ENCODE measurements at places on chromosomes 3 and 15. TPM values are rescaled to one million over a fixed set of nuclear protein-coding genes. Genes with fewer than 3 reads are reported as not detected.

- DNase-seq: no peak
These were observed 69.5 kb upstream of the NEO1 start for GRCh38 chr15:72982714-72983113.

DNA sequence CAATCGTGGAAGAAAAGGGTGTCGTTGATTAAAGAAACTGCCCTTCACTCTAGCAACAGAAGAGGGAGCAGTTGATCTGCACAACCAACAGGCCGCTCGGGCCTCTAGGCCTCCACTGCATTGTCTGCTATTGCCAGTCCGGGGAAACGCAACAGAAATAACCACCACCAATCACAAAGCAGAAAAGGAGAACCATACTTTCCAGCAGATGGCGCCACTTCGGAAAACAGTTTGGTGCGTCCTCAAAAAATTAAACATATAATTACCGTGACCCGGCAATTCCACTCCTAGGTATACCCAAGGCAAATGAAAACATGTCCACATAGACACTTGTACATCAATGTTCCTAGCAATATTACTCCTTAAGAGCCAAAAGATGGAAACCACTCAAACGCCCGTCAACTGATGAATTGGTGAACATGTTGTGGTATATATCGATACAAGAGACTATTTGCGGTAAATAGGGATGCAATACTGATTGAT is 154.1 kb downstream of the TJP1 start:
- DNase-seq: peak; percentile 85

GRCh38 chr3:194718079-194718478 is 32.4 kb downstream of the FAM43A start:
- DNase-seq: no peak

GRCh38 chr3:9214599-9214998 is 34.8 kb downstream of the SRGAP3 start:
- DNase-seq: no peak

GRCh38 chr15:89631902-89632264 is 23.4 kb downstream of the KIF7 start:
- DNase-seq: no peak

- no peak for DNase-seq
These were observed 287.8 kb upstream of the SATB1 start for GRCh38 chr3:18712713-18713576.

DNA sequence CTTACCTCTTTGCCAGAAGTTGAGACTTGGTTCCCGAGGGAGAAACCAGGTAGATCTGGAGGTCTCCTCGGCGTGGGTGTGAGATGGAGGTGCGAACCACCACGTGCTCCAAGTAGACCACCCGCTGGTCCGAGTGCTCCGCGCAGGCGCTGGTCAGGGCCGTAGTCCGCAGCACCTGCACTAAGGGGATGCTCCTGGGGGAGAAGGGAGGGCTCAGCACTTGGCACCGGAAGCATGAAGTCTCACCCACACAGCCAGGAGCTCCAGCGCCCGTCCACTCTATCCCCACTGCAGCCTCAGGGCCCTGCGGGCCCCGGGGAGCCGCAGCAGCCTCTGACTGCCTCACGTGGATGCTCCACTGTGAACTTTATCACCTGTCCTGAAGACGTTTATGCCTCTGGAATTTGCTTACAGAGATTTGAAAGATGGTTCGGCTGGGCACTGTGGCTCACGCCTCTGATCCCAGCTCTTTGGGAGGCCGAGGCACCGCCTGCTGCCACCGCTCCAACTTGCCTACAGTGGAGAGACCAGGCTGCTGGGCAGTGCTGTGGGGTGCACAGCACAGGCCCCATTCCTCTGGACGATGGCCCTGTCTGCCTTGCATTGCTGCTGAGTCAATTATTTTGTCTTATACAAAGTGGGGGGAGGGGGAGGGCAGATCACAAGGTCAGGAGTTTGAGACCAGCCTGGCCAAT is 75.4 kb upstream of the SNRPA1 start:
- no peak for DNase-seq

DNA sequence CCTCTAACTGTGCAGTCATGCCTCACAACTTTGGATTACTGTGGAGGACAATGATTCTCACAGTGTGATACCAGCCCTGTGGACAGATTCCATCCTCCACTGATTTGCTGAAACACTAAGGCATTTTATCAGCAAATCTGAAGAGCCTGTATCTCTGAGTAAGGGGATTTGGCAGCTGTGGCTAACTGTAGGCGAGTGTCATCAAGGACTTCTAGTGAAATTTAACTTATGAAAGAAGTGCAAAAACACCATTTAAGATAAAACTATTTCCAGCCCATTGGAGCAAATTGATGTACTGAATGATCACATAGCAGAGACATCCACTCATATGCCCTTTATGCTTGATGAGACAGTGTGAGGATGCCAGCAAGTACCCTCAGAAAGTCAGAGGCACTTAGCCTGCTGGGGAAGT is 13.9 kb upstream of the TMPRSS7 start:
- DNase-seq: no peak

- DNase-seq: no peak
These were observed 420.3 kb upstream of the CFAP20DC start for GRCh38 chr3:59469948-59470723.

DNA sequence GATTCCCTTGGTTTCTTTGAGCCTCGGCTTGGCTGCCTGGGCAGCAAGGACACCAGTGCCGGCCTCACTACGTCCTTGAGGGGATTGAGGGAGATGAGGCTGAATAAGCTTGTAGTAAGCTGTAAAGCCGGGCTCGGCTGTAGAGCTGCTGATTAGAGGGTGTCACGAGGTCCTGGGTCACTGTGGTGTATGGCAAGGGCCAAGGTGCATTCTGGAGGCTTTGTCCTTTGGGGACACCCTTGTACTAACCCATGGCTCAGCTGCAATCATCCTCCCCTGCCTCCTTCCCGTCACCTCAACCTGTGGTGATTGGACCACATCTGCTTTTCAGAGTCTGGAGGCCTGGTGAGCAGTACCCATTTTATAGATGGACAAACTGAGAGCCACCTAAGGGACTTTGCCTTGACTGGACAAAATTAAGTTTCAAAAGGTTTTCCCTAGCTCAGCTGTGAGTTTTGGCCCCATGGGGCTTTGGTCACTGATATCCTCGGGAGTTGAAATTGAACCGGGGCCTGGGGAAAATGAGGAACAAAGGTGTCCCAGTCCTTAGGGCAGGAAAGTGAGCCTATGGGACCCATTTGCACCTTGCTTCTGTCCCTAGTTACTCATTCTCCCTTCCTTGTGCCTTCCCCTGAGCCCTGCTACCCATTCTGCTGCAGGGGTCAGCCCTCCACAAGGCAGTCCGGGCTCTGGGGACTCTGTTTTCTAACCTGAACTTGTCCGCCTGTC is 2.4 kb downstream of the SLC6A6 start:
- DNase-seq: no peak

GRCh38 chr3:72153477-72154314 is 368.7 kb upstream of the PROK2 start:
- no peak for DNase-seq

- DNase-seq: no peak
These were observed 70.8 kb downstream of the ABTB1 start for GRCh38 chr3:127743351-127744252.

GRCh38 chr15:58257776-58258325 is 119.7 kb downstream of the AQP9 start:
- DNase-seq: no peak

GRCh38 chr15:60369696-60370095 is 28.1 kb downstream of the ANXA2 start:
- no peak for DNase-seq

GRCh38 chr3:62100282-62100989 is 272.9 kb downstream of the FEZF2 start:
- DNase-seq: no peak

DNA sequence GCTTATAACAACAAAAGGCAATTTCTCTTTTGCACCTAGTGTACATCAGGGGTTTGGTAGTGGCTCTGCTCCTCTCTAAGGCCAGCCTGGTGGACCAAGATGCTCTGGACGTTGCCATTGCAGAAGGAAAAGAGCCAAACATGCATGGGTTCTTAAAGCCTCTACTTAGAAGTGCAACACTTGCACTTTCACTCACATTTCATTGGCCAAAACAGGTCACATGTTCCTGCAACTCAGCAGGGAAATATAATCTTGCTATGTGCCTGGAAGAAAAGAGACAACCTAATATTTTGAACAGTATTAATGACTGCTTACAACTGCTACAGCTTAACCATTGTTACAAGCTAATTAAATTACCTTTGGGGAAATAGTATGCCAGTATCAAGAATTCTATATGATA is 182.9 kb downstream of the IL5RA start:
- no peak for DNase-seq

DNA sequence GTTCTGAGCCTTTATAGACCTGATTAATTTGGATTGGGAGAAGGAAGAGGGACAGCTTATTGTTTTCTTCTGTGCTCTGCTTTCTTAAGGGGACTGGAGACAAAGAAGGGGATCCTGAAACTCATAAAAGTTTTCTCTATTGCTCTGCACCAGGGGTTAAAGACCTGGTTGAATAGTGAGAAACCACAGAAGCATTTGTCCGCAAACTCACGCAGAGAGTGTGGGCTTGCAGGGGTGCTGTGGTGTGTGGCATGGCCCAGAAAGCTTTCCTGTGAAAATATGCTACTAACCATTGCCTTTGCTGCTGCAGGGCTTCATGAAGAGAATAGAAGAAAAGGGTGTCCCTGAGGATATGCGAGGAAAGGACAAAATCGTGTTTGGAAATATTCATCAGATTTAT is 73.1 kb upstream of the UMPS start:
- DNase-seq: no peak

GRCh38 chr3:116058844-116059243 is 386.4 kb downstream of the LSAMP start:
- no peak for DNase-seq

GRCh38 chr3:18394384-18394995 is 30.6 kb downstream of the SATB1 start:
- DNase-seq: no peak

- DNase-seq: no peak
These were observed 730.2 kb downstream of the TUSC7 start for GRCh38 chr3:117439812-117440211.

The DUOX2 gene
- total RNA-seq: 111 TPM

The FANCD2 gene
- total RNA-seq: 6.9 TPM

The APBA2 gene
- total RNA-seq: 0.77 TPM

The CFAP161 gene
- total RNA-seq: 0.21 TPM

The GP5 gene
- 0.11 TPM for total RNA-seq

The ATP13A5 gene
- 0.05 TPM for total RNA-seq

The SPINT1 gene
- total RNA-seq: 330 TPM

The CLRN1 gene
- total RNA-seq: not detected

The CHL1 gene
- 2.9 TPM for total RNA-seq

The TMIE gene
- total RNA-seq: 0.13 TPM

Data from colonic mucosa (tissue), 4 donors.